Peyer's patch (tissue), 4 donors: ENCODE measurements at places on chromosomes 7 and 10. TPM values are rescaled to one million over a fixed set of nuclear protein-coding genes. Genes with fewer than 3 reads are reported as not detected.

Gene DLD
- total RNA-seq, result 93.3 TPM

Gene CCDC3
- total RNA-seq, result 2.5 TPM

Gene GHRHR
- not detected for total RNA-seq

Gene ADCY1
- under 0.01 TPM for total RNA-seq

Gene TMEM270
- total RNA-seq, result not detected

Gene ASB15
- not detected for total RNA-seq

Gene PNLIPRP3
- not detected for total RNA-seq

Gene LMBR1
- 61.7 TPM for total RNA-seq

Gene FRAT1
- 5.9 TPM for total RNA-seq

Gene TLX1
- total RNA-seq, result 4.8 TPM

Gene RASSF4
- total RNA-seq, result 67.9 TPM

Gene TRIM56
- total RNA-seq, result 36.1 TPM

Gene BBS9
- 14.7 TPM for total RNA-seq

Gene PNLIPRP1
- total RNA-seq, result not detected

Gene MMD2
- not detected for total RNA-seq

Gene PKD2L1
- not detected for total RNA-seq

Gene BAZ1B
- total RNA-seq, result 56.6 TPM

Gene GSTO2
- total RNA-seq, result 15.5 TPM

Gene FMC1
- 12.1 TPM for total RNA-seq

Gene HIF1AN
- total RNA-seq, result 25.6 TPM

Gene TRA2A
- total RNA-seq, result 108 TPM

Gene LRRTM3
- total RNA-seq, result not detected

Gene TUBB8
- total RNA-seq, result not detected

Gene CCL26
- total RNA-seq, result not detected

Gene SFMBT2
- 4.8 TPM for total RNA-seq

Gene SAMD8
- 23.5 TPM for total RNA-seq

Gene SPDYE1
- total RNA-seq, result not detected

Gene TRUB1
- total RNA-seq, result 9.9 TPM

Gene PTN
- total RNA-seq, result 3.0 TPM

Gene CHRM2
- total RNA-seq, result 0.40 TPM

Gene STEAP1B
- total RNA-seq, result not detected

Gene LDB3
- 2.3 TPM for total RNA-seq

Gene LLCFC1
- not detected for total RNA-seq
